ENCODE measurements at places on chromosomes 2 and 18. TPM values are rescaled to one million over a fixed set of nuclear protein-coding genes. Genes with fewer than 3 reads are reported as not detected.

- peak; percentile 48 for DNase-seq
Measured at GRCh38 chr2:88626171-88627054, 851 bp downstream of the EIF2AK3 start.

GRCh38 chr18:48492880-48493279 is 46.0 kb upstream of the CTIF start:
- no peak for DNase-seq

DNA sequence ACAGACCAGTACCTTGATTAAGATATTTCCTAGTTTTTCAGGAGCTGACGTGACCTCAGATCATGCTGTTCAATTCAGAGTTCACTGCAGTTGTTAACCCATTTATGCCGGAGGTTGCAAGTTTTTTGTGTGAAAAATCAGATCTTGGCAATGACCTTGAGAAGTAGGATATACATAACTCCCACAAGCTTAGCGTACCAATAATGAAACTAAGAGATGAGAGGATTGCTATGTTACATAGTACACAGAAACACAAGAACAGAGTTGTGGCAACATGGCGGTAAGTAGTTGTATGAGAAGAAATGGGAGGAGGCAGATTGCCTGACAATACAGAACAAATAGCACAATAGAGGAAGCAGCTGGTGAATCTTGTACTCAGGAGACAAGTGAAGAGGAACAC is 39.1 kb downstream of the PPIG start:
- DNase-seq: no peak

GRCh38 chr2:218271487-218271797 is 1.1 kb downstream of the PNKD start:
- no peak for DNase-seq

- no peak for DNase-seq
Measured at GRCh38 chr2:207892716-207893402, 123.2 kb upstream of the FZD5 start.

DNA sequence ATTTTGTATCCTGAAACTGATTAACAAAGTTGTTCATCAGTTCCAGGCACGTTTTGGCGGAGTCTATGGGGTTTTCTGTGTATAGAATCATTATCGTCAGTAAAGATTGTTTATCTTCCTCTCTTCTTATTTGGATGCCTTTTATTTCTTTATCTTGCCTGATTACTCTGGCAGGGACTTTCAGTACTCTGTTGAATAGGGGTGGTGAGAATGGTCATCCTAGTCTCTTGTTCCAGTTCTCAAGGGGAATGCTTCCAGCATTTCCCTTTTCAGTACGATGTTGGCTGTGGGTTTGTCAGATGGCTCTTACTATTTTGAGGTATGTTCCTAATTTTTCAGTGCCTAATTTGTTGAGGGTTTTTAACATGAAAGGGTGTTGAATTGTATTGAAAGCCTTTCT is 14.0 kb upstream of the SPDYA start:
- no peak for DNase-seq

DNA sequence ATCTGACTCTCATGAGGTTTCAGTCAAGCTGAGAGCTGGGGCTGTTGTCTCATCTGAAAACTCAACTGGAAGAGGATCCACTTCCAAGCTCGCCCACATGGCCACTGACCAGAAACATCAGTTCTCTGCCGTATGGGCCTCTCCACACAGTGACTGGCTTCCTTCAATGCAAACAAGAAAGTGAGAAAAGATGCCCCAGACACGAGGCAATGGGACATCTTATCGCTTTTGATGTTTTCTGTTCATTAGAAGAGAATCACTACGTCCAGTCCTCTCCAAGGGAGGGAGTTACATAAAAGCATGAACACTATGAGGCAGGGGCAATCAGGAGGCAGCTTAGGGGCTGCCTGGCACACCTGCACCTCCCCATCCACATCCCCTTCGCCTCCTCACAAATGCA is 307.1 kb upstream of the EPAS1 start:
- DNase-seq: no peak

CHMP3 gene
- 29.8 TPM for total RNA-seq

CABYR gene
- total RNA-seq: 2.6 TPM

EPB41L3 gene
- total RNA-seq: 5.4 TPM

MBP gene
- total RNA-seq: 52.2 TPM

UGT1A5 gene
- total RNA-seq: not detected

KCNJ3 gene
- not detected for total RNA-seq

NYAP2 gene
- total RNA-seq: 0.04 TPM

All from activated naive CD4-positive, alpha-beta T cell treated with anti-CD3 and anti-CD28 coated beads, Interleukin-2, amount 50 U/mL, for 72 hours (primary cell).